ENCODE measurements at places on chromosomes 4 and X.

GRCh38 chr4:99614491-99614890, 39.9 kb downstream of the MTTP start:
- DNase-seq: no peak

GRCh38 chr4:159549098-159549518, 446.2 kb downstream of the RAPGEF2 start:
- no peak for DNase-seq

GRCh38 chr4:133588306-133588705, 439.2 kb downstream of the PCDH10 start:
- no peak for DNase-seq

DNA sequence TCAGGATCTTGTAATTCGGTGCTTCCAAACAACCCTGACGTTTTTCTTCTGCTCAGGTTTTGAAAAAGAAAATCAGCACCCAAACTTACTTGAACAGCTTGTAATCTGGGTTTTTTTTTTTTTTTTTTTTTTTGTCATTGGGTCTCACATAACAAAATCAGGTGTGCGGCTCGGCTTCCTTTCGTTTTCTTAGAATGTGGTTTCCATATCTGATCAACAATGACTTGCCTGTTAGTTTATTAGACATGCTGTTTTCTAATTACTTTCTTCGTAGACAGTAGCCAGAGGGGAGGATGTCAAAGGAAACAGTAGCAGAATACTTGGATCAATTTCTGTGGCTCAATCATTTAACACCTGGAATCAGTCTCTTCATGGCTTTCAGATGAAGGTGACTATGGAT, 890 bp upstream of the FREM3 start:
- no peak for DNase-seq

DNA sequence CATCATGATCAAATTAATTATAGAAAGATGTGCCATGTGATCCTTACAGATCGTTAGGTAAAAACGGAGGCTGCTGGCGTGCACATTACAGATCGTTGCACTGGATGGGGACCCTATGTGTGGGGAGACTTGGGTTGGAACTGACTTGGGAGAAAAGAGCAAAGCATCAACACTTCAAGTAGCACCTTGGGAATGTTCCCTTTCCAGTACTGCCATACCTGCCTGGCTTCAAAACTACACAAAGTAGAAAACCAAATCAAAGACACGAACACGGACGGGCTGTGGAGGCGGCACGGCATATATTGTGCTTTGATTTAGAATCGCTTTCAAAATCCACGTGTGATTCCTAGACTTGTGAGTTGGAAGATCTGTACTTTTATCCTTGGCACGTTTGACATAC, 898 bp downstream of the CMC4 start:
- no peak for DNase-seq

DNA sequence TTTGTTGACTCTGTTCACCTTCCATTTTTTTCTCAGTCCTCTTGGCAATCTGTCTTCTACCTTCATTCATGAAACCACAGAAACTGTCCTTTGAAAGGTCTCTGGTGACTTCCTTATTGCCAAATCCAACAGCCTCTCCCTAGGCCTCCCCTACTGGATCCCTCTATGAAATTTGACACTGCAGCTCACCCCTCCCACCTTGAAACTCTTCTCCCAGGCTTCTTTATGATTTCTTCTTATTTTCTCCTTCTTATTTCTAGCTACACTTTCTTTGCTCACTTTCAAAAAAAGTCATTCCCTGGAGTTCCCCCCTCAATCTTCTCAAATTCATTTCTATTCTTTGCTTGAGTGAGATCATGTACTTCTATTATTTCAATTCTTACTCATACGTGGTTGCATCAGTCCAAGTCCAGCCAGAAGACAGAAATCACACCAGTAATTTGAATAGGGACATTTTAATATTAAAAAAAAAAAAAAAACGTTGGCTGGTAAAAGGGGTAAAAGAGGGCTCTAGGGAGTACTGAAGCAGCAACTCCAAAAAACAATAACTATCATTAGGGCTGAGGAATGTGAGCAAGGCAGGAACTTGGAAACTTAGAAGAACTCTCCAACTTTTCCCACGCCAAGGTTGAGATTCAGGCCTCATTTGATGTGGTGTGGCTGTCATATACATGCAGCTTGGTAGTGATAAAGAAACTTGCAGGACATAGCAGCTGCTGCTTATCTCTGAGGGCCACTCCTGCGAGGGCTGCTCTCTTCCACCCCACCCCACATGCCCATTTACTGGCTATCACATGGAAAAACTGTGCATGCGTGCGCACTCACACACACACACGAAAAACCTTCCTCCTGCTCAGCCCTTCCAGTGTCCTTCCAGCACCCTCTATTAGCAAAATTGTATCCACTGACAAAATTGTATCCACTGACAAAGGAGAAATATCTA, 169.8 kb upstream of the GALNT7 start:
- DNase-seq: no peak

DNA sequence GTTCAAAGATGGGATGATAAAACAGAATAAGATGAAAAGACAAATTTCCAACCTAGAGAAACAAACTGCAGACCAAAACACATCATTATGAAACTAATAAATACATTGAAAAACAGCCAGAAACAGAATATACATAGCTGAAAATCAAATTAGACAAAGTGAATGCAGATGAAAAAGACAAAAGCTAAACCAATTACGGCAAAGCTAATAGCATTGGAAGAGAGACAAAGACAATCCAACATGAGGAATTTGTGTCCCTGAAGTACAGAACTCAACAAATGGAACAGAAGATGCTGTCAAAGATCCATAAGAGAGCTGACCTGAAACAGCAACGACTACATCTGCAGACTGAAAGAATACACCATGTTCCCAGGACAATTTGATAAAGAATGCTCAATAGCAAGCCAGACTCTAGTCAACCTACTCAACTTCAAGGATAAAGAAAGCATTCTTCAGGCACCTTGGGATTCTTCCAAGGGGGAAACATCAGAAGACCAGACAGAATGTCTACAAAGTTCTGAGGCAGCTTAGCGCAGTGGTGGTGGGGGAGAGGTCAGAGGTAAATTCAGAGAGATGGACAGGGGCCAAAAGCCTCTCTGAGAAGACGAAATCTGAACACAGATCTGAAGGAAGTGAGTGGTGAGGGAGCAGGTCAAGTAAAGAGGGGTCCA, 27.4 kb upstream of the IRAK1 start:
- no peak for DNase-seq

DNA sequence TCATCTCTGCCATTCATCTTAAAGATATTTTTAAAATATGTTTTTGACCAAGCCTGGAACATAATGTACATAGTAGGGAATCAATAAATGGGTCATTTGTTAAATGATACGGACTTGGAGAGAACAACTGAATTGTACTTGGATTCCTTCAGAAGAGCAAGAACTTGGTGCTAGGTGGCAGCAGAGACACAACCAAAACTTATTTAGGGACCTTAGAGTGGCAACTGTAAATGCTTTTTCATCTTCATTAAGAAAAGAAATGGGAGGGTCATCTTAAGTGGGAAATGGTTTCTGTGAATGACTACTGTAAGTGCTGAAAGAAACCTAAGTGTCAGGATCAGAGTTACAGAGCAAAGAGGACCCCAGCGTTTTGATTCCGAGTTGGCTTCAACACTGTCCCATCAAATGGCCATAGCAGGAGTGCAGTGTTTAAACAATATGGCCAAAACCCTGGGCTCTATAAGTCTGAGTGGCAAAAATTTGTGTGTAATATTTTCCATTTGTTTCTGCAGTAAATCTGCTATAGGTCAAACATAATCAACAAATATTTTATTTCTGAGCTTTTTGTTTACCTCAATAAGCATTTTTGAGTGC, 213.6 kb downstream of the PALLD start:
- no peak for DNase-seq

- no peak for DNase-seq
These were observed 70.7 kb downstream of the AFAP1 start for GRCh38 chr4:7868892-7869471.

GRCh38 chrX:152074163-152074562, 64.2 kb downstream of the MAGEA10 start:
- no peak for DNase-seq

DNA sequence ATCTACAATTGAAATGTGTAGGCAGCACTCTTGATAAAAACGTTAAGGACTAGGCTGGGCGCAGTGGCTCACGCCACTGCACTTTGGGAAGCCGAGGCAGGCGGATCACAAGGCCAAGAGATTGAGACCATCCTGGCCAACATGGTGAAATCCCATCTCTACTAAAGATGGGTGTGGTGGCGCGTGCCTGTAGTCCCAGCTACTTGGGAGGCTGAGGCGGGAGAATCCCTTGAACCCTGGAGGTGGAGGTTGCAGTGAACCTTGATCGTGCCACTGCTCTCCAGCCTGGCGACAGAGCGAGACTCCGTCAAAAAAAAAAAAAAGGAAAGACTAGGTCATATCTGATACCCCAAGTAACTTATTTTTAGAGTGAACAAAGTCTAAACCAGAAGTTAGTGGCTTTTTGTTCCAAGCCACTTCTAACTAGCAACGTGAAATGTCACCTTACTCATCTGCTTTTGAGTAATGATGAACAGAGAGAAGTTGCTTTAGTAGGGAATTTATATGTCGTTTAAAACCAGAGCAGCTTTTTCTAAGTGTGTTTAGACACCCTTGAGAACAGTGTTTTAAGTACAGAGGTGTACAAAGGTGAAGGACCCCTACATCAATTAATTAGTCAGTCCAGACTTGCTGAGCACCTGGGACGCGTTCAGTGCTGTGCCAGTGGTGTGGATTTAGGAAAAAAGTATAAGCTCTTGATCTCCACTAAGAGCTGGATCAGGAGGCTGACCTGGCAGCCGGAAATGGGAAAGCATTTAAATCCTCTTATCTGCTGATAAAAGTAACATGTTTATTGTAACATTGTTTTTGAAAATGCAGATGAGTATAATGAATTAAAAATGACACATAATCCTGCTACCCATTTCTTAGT, 23.5 kb downstream of the SPRY1 start:
- no peak for DNase-seq

- no peak for DNase-seq
These were observed 120.2 kb upstream of the GUCY1A1 start for GRCh38 chr4:155546451-155546850.

DNA sequence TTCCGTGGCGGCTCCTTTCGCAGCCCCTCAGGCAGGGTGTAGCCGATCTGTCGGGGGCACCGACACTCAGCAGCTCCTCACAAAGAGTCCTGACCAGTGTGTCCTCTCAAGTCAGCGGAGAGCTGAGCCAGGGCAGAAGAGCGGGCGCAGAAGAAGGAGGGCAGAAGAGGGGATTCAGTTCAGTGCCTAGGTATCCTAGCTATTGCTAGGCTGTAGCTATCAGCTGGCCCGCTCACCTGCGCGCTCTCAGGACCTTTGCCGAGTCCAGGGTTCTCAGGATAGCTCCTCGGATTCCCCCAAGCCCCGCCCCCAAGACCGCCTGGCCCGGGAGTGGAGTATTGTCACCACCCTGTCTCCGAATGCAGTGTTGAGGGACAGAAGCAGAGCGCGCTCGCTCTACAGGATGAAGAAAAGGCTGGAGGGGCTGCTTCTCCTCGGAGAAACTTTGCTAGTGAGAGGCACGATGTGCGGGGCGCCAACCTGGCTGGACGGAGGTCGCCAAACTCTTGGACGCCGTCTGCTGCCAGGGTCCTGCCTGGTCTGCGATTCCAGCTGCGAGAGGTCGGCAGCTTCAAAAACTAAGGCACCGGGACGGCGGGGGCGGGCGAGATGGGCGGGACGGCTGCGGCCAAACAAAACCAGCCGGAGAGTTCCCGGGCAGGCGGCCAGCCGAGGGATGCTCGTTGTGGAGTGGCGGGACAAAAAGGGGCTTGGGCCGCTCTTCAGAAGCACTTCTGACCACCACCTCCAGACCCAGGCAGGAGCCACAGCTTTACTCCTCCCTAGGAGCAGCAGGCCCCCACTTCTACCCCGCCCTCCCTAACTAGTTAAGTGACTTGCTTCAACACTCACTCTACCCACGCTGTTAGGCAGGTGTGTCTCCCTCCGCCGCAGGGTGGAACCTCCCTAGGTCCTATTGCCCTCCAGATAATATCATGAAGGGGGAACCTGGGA, at the start of gene XKRX:
TSS of gene XKRX (minus strand) at position 258 of the 954 bp plus-strand sequence. CDS start 613 bp downstream, outside the sequence.
- DNase-seq: no peak

DNA sequence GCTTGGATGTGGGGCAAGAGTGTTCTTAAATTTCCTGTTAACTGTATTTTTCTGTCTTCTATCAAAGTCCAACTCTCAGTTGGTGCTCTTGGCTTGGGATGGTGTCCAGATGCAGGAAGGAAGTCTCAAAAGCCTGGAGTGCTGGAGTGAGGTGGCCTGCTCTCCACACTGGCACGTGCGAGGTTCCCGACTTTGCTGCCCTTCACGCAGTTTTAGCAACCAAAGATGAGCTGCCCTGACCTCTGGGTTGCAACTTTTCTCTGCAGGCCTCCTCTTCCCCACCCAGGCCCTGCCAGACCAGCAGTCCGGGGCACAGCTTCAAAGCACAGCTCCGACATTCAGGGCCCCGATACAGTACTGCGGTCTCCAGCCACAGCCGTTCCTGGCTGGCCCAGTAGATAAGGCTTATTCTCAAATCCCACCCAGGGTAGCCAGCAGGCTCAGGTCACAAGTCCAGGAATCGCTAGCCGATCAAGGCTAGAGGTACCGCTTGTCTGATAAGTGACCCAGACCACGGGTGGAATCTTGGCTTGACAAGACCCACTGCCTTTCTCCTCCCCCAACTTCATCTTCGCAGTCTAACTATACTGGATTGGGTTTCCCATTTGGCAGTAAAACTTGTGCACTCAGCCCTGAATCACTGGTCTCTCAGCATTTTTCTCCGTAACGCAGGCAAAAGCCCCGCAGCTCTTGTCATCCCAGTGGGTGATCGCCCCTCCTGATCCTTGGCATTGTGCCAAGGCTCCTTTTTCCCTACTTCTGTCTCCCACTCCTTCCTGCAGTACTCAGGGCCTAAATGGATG, 21.8 kb upstream of the JADE1 start:
- no peak for DNase-seq

DNA sequence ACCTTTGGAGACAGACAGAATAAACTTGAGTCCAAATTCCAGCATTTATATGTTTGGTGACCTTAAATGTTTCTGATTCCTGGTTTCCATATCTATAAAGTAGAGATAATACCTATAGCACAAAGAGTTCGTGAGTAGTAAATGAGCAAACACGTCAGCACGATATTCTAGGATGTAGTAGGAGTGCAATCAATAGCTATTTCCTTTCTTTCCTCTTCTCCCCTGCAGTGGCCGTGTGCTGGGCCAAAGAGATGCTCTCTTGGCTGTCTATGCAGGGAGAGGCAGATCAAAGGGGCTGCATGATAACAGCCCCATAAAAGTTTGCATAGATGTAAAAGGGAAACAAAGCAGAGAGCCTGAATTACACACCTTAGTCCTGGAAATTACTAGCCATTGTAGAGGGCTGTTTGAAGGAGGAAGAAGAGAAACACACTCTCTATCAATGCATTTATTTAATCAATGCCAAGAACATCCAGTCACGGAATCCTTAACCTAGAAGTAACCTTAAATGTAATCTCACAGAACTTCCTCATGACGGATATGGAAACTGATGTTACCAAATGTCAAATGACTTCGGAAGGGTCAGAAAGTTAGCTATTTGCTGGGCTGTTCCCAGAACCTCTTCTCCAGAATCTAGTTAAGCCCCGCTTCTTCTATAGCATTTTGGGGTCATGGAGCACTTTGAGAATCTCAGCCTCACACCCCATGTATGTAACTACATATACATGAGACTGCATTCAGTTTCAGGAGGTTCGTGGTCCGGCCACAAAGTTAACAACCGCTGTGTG, 35.5 kb upstream of the PLAC8 start:
- no peak for DNase-seq
